ENCODE measurements at places on chromosomes 3 and 15. TPM values are rescaled to one million over a fixed set of nuclear protein-coding genes. Genes with fewer than 3 reads are reported as not detected.

The GOLGA8M gene
- polyA plus RNA-seq = 0.95 TPM

The STX19 gene
- 0.47 TPM for polyA plus RNA-seq

DNA sequence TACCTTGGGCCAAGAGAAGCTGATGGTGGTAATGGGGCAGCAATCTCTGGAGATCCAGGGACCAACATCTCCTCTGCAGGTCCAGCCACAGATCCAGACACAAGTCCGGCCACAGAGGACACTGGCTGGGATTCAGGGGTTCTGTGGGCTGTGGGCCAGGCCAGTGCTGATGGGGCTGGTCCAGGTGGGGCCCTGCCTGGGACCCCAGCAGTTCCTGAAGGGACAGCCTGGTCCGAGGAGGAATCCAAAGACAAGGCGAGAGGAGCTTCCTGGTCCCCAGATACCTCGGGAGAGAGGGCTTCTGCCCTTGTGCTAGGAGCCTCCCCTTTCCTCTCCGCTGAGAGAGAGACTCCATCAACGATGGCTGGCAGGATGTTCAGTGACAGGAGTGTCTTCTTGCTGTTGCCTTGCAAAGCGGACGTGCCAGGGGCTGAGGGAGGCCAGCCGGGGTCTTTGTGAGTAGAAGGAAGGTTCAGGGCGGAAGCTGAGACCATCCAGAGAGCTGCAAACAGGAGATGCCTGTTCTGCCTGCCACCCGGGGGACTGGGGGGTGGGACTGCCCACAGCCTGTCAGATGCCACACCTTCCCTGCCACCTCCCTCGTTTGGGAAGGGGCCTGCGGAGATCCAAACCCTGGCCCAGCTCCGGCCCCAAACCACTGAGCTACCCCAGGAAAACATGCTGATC, 24.5 kb upstream of the GOLGA6C start:
- no peaks in the 10 kb centered on the region for H3K27me3 ChIP-seq
- H3K27ac ChIP-seq = no peak overlapping the region
- DNase-seq = peak; percentile 50
- no peak overlapping the region for H3K4me3 ChIP-seq
- no peaks in the 10 kb centered on the region for H3K36me3 ChIP-seq

DNA sequence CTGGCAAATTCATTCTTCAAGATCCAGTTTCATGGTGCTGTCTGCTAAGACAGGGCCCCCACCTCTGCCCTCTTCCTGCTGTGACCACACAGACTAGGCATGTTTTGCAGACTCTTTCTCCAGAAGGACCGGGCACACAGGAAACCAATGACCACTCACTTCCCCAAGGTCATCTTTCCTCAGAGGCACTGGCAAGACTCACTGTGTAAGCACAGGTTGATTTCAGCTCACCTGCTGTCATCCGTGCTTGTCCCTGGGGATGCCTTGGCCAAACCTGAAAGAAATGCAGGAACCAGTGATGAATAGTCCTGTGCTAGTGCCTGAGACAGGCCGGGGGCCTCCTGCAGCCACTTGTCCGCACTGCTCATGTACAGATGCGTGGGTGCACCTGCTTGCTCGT, 33.5 kb downstream of the ALS2CL start:
- no peak overlapping the region for H3K27ac ChIP-seq
- no peak overlapping the region for H3K4me3 ChIP-seq
- no peaks in the 10 kb centered on the region for H3K27me3 ChIP-seq
- no peaks in the 10 kb centered on the region for H3K36me3 ChIP-seq
- no peak for DNase-seq
- peaks cover 28% of the 10 kb centered on the region for H3K4me1 ChIP-seq

GRCh38 chr3:4994823-4995499, 15.7 kb downstream of the BHLHE40 start:
- no peaks in the 10 kb centered on the region for H3K27me3 ChIP-seq
- H3K4me3 ChIP-seq = no peak overlapping the region
- peaks cover 4% of the 10 kb centered on the region for H3K4me1 ChIP-seq
- H3K36me3 ChIP-seq = no peaks in the 10 kb centered on the region
- DNase-seq = peak; percentile 87

- H3K4me3 ChIP-seq = no peak overlapping the region
- H3K36me3 ChIP-seq = no peaks in the 10 kb centered on the region
- no peak for DNase-seq
Observed at GRCh38 chr3:70501561-70501960, 189.1 kb upstream of the MDFIC2 start.

GRCh38 chr15:74406992-74407705, 26.6 kb downstream of the SEMA7A start:
- DNase-seq = peak; percentile 86
- H3K27me3 ChIP-seq = no peaks in the 10 kb centered on the region
- no peak overlapping the region for H3K27ac ChIP-seq
- peaks cover 5% of the 10 kb centered on the region for H3K4me1 ChIP-seq

Measured in kidney (tissue), 22 donors.